HuH-7.5 (cell line): ENCODE measurements at places on chromosomes 7 and 10.

GRCh38 chr7:15851201-15851600 lies 164.7 kb upstream of the MEOX2 start:
- no peak for DNase-seq

GRCh38 chr7:40889539-40889938 lies 754.7 kb downstream of the SUGCT start:
- DNase-seq = no peak

- DNase-seq = peak; percentile 75
Measured at GRCh38 chr7:953547-954327, 743 bp downstream of the ADAP1 start.

GRCh38 chr10:31799181-31799580 lies 129.4 kb downstream of the ARHGAP12 start:
- no peak for DNase-seq

DNA sequence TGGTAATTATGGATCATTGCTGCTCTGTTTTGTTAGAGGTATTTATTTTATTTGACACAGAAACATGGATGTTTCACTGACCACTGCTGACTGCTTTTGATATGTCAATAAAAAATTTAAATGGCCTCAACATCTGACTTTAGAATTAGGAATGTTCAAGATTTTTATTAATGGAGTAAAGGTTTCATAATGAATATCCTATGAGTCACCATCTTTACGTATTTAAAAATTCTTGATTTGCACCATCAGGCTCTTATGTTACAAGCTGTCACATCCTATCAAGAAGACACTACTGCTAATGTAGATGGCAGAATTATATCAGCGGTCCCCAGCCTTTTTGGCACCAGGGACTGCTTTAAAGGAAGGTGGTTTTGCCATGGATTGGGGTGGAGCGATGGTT lies 578.7 kb upstream of the NRP1 start:
- no peak for DNase-seq

DNA sequence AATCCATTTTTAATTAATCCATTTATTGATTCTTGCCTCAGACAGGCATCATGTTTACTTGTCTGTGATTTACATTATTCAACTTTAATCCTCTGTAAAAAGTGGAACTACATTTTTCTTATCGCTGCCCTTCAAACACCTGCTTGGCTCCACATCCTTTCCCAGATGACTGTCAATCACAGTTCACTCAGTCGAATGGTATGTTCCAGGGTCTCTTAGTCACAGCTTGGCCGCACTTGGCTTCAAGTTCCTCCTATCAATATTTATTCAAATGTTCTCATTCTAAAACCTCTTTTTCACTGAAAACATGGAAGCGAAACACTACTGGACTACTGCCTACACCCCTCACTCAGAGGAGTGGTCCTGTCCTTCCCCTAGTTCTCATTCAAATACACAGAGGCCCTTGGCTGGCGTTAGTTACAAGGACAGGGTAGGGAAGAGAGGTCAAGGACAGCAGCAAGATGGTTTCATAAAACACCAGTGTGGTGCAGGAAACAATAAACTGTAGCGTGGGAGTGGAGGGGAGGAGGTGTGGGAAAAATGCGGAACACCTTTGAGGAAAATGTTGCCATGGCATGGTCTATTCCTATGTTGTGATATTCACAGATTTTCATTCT lies 143.2 kb downstream of the USP6NL start:
- no peak for DNase-seq

- DNase-seq = no peak
Measured at GRCh38 chr7:44599222-44599621, 7.2 kb upstream of the OGDH start.

DNA sequence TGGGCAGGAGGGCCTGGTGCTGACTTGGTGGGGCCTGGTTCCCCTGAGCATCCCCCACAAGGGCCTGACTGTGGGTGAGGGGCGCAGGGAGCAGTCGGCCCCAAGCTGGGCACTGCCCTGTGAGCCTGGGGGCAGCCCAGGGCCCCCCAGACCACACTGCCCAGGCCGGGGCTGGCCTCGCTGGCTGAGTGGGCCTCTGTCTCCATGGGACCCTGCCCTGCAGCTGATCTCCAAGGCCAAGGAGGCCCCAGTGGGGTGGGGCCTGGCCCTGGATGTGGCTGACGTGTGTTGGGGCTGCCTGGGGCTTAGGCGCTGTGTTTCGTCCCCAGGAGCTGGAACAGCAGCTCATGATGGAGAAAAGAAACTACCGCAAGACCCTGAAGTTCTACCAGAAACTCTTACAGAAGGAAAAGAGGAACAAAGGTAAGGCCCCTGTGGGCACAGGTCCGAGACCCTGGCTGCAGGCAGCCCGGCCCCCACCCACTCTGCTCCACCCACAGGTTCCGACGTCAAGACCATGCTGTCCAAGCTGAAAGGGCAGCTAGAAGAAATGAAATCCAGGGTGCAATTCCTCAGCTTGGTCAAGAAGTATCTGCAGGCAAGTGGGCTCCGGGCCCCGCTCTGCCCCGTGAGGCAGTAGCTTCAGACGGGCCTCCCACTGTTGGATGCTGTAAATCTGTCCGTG lies 23.5 kb upstream of the UTF1 start:
- no peak for DNase-seq

GRCh38 chr7:30650421-30650808 lies 31.8 kb downstream of the CRHR2 start:
- DNase-seq = no peak

- DNase-seq = peak; percentile 74
Measured at GRCh38 chr10:17617031-17617911, at the start of gene HACD1. Gene HACD1 (minus strand): TSS chr10:17617374. CDS start chr10:17617339, 35 bp downstream.

DNA sequence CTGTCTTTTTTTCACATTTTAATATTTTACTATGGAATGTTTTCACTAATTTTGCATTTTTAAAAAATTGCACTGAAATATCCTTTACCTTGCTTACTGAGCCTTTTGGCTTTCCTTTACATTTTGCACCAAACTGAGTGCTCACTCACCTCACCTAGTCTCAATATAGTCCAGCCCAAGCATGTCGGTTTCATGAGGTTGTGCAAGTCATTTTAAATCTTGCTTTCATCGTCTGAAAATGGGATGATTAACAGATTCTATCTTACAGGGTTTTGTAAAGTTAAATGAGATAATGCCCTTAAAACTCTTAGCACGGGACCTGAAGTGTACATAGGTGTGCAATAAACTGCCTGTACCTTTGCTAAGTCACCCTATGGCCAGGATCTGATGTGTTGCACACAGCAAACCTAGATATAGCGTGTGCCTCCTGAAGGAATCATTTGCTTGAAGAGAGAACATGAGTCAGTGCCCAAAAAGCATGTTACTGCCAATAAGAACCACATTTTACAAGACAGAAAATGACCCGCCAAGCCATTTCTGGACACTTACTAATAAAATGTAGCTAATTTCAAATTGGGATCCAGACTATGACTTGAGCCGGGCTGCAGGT lies 199.8 kb downstream of the JCAD start:
- DNase-seq = no peak

- no peak for DNase-seq
Measured at GRCh38 chr7:923108-924041, 31.1 kb downstream of the ADAP1 start.

DNA sequence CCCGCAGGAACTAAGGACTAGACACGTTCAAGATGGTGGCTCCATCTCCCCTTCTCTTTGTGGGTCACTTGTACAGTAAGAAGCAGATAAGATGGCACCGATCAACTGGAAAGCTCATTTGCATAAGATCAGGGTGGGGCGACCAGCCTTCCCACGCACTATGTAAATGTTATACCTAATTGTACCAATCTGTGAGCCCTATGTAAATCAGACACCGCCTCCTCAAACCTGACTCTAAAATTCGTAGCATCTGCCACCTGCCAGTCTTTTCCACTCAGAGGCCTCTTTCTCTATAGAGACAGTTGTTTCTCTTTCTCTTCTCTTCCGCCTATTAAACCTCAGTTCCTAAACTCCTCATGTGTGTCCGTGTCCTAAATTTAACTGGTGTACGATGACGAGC lies 324.5 kb downstream of the PHF14 start:
- DNase-seq = no peak

DNA sequence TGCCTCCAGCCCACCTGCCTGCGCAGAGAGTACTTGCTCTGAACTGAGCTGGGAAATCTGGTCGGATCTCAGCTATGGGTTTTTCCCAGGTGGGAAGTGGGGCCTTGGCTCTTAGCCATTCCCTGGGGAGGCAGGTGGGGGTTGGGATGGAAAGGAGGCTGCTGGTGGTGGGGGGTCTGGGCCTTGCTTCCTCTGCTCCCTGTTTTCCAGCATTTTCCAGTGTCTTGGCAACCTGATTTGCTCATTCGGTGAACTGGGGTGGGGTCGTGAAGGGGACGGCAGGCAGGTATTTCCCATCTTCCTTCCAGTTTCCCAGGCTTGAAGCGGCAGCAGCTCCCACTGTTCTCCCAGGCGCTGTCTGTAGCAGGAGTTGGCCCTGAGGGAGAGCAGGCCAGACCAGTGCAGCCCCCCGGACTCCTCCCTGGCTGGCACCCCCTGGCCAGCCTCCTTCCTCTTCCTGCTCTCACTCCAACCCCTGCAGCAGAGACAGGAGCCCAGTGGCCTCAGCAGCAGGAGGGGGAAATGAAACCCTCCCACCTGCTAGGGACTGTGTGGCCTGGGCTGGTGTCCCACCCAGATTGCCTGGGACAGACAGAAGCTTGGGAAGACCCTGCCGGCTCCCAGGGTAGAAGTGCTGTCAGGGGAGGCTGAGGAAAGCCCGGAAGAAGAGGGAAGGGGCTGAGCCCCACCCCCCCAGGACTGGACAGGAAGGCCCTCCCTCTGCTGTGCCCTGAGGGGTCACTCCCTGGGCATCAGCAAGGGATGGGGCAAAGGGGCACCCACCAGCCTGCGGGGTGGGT lies 6.6 kb downstream of the TRIM8 start:
- DNase-seq = no peak

GRCh38 chr10:3514691-3515090 lies 270.3 kb downstream of the KLF6 start:
- DNase-seq = no peak

GRCh38 chr7:119720541-119720940 lies 552.4 kb upstream of the KCND2 start:
- DNase-seq = no peak

DNA sequence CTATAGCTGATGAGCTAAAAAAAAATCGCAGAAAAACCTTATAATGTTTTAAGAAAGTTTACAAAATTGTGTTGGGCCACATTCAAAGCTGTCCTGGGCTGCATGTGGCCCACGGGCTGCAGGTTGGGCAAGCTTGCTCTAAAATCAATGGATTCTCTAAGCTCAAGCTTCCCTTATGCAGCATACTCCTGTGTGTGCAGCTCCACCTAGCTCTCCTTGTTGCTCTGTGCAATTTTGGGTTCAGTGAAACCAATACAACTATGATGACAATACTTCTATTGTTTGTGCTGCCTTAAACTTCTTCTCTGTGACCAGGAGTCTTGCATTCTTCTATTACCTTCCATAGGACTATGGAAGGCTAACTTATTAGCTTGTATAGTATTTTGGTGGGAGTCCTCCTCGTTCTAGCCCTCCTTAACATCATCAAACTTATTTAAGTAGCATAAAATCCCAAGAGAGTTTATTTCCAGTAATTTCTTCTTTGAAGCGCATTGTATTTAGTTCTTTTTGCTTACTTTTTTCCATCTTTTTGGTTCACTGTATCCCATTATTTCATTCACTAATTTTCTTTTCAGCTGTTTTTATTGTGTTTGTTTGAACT lies 170.9 kb upstream of the SMIM30 start:
- peak; percentile 18 for DNase-seq

DNA sequence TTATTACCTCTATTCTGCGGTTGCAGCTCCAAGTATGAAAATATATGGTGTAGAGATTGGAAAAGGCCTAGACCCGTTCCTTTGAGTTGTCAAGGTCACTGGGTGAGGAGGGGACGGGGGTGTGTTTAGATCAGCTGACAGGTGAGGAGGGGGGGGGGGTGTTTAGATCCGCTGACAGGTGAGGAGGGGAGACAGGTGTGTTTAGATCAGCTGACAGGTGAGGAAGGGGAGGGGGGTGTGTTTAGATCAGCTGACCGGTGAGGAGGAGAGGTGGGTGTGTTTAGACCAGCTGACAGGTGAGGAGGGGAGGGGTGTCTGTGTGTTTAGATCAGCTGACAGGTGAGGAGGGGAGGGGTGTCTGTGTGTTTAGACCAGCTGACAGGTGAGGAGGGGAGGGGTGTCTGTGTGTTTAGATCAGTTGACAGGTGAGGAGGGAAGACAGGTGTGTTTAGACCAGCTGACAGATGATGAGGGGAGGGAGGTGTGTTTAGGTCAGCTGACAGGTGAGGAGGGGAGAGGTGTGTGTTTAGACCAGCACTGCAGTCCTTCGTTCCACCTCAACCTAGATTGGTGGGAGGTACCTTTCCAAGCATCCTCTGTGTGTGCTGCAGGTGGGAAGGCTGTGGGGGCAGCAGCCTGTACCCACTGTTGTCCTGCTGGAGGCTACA lies 655.0 kb upstream of the ADARB2 start:
- DNase-seq = no peak

DNA sequence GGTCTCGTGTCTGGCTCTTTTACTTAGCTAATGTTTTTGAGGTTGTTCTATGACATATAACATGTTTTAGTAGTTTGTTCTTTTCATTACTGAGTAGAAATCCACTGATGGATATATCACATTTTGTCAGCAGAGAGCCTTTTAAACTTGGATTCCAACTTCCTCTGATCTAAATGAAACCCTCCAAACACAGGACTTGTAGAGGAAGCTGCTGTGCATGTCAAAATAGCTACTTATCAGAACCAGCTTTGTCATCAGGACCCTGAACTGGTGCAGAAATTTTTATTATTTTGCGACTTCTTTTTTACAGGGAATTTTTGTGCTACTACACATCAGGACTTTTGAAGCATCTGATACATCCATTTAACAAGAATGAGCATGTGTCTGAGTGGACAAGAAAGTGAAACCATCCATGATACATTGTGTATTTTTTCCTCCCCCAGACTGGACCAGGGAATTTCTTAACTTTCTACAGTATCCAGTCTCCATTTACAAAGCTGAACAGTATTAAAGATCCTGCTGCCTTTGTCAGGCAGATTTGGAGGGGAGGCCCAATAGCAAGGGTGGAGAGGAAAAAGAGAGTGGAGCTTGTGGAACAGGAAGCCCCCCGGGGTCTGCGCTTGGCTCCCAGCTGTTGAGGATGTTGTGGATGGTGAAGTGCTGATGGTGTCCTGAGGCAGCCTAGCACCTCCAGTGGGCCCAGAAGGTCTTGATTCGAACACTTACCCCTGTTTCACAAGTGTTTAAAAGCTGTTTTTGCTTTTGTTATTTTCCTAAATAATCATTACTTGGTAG lies 29.3 kb upstream of the MTPAP start:
- no peak for DNase-seq

GRCh38 chr7:140674356-140674800 lies 1.6 kb downstream of the ADCK2 start:
- DNase-seq = no peak

GRCh38 chr10:78194050-78194449 lies 160.4 kb downstream of the RPS24 start:
- DNase-seq = no peak

DNA sequence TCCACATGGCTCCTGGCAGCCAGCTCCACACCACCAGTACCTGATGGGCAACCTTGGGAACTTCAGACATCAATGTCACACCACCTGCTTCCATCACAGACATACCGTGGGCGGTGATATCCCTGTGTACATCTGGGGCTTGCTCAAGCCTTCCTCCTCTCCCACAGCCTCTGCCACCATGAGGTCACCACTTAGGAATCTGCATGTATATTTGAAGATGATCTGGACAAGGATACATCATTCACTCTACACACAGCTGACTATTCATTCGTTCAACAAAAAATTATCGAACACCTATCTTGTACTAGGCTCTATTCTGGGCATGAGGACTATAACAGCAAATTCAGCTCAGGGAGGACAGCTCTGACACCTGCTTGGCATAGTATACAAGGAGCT lies 6.8 kb downstream of the DLG5 start:
- DNase-seq = peak; percentile 72
